ENCODE measurements at places on chromosomes 5 and 9.

DNA sequence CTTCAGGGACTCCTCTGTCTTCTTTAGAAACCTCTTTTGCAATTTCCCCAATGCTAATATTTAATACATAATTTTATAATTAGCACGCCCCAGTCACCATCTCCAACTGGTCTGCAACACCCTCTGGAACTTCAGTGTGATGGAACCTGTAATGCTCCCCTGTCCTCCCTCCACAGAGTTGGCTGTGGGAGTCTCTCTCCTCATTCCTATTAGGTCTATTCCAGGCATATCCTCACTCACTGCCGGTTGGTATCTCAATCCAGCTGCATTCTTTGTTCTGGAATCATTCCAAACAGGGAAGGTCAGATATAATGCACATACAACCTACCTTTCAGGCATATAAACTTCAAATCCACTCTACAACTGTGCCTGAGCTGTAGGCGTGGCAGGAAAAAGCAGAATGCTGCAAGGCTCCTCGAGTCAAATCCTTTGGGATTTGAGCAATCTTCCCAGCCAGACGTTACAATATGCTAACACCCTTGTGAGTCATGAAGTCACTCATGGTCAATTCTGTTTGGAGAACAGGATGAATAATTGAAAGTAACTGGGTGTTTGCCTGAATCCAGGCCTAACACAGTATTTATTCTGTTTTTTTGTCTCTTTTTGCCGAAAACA lies 293.8 kb downstream of the CWC27 start:
- no peak for DNase-seq

DNA sequence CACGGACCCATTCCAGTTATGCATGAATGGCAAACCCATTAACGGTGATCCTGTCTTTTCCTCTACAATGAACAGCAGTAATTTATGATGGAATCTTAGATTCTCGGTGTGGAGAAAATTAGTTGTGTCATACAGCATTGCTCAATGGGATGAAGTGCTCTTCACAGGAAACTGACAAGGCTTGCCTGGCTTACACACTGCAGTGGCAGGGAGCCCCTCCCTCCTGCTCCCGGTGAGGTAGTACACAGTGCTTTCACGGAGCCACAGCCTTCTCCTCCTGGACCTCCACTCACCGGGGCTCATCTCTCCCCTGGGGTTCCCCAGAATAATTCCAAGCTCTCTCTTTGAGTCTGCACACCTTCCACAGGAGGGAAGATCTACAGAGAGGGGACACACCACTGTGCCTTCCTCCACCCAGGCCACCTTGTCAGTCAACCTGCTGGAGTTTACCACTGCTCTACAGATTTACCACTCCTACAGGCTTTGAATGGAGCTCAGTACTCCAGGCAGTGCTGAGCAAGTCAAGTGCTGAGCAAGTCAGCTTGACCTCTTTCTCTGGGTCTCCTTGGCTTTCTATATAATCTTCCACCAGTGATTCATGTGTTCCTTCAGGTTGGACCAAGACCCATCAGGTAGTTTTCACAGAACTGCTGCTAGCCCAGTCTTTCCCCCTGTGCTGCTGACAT lies 59.1 kb upstream of the TBC1D2 start:
- DNase-seq, result no peak

- DNase-seq, result no peak
Observed at GRCh38 chr9:107685901-107686300, 196.3 kb upstream of the KLF4 start.

- no peak for DNase-seq
Observed at GRCh38 chr5:15373151-15373550, 126.8 kb upstream of the FBXL7 start.

DNA sequence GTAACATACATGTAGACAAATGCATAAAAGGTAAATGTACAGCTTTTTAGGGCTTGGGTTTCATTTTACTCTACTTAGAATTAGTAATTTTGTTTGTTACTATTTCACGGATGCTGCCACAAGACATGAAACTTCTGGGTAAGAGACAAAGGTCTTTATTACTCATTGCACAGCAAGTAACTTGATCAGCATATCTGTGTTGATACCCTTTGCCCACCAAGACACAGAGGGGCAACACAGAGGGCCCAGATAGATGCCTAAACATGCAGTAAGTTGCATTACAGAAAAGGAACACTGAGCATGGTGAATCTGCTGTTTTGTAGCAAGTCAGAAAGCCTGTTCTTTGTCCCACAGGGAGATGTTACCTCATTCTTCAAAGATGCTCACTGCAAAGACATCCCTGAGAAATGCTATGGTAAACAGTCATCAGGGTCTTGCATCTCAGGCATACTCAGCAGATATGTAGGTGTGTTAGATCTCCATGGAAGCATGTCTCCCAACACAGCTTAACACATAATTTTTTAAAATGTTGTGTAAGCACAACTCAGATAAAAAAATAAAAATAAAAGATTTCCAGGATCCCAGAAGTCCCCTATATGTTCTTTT lies 10.3 kb downstream of the ITGA2 start:
- no peak for DNase-seq

- DNase-seq, result no peak
Observed at GRCh38 chr5:138565100-138565821, 9.9 kb downstream of the HSPA9 start.

- DNase-seq, result no peak
Observed at GRCh38 chr5:96893342-96893741, 17.0 kb downstream of the ERAP2 start.

GRCh38 chr9:18568973-18569372 lies 95.0 kb downstream of the ADAMTSL1 start:
- no peak for DNase-seq

- DNase-seq, result no peak
Observed at GRCh38 chr5:57566914-57567313, 84.3 kb upstream of the ACTBL2 start.
